HEK293T (cell line): ENCODE measurements at places on chromosomes 2 and 18.

DNA sequence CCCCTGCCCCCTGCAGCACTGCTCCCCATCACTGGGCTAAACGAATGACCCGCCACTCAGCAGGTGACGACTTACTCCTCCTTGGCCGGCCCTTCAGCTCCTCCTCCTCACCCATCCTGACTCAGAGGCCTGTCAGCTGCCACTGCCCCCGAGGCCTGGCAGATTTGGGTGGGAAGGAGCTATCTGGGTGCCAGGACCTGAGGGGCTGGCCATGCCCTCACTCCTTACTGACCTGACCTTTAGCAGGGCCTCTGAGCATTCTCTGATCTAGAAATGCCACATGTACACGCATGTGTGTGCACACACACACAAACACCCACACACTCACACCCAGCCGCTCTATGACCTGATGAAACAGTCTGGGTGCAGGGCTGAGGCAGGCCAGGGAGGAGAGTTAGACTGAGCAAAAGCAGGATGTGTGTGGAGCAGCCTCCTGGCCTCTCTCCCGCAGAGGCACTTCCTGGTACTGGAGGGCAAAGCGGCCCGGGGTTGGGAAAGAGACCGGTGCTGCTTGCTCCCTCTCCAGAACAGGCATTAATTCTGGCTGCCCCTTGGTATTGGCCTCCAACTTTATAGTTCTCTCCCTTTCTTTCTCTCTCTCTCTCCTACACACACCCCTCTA, 68.0 kb downstream of the ZFP36L2 start:
- DNase-seq: no peak

GRCh38 chr2:105797298-105797819, 52.6 kb downstream of the NCK2 start:
- DNase-seq: no peak

GRCh38 chr2:120444691-120445240, 98.8 kb downstream of the INHBB start:
- DNase-seq: no peak

GRCh38 chr2:158917121-158917520, 51.3 kb upstream of the TANC1 start:
- DNase-seq: no peak

GRCh38 chr2:28419443-28420270, 27.0 kb downstream of the FOSL2 start:
- no peak for DNase-seq

DNA sequence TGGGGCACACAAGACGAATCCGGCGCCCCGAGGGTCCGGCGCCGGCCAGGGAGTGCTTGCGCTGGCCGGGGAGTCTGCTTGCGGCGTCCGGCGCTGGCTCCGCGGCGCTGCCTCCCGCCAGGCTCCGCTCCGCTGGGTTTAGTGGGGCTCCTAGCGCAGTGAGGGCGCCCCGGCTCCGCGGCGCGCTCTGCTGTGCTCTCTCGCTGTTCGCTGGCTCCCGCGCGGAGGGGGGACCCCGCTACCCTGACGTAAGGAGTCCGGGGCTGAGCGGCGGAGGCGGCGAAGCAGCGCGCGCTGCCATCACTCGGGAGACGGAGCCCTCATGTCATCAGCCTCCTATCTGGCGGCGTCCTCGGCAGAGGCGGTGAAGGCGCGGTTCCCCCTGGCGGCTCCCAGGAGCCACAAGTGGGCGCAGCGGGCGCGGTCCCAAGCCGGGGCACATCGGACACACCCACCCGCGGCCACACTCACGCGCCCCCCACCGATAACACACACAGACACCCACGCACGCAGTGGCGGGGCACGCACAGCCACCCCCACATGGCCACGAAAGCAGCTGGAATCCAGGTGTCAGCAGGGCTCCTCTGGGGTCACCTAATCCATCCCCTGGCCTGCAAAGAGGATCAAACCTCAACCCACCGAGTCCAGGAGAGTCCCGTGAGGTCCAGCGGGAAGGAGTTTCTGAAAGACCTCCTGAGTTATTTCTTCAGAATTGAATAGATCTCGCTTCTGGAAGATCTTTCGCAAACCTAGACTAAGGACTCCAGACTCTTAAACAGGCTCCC, at the start of gene C1QL2:
Gene C1QL2 (minus strand): TSS at position 189 of the 785 bp plus-strand sequence. CDS start 482 bp downstream, outside the sequence.
- peak; percentile 36 for DNase-seq

DNA sequence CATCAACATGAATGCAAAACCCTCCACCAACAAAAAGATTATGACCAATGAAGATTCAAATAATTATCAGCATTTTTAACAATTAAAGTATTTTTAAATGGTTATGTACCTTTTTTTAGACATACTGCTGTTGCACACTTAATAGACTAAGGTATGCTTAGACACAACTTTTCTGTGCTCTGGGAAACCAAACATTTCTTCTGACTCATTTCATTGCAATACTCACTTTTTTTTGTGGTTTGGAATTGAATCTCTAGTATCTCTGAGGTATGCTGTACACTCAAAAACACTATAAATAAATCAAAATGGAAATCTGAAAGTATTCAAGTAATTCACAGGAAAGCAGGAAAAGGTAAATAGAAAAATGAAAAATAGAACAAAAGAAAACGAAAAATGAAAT, 247.9 kb upstream of the POU3F3 start:
- DNase-seq: no peak

GRCh38 chr2:150485114-150485870, 2.2 kb downstream of the RND3 start:
- peak; percentile 54 for DNase-seq

DNA sequence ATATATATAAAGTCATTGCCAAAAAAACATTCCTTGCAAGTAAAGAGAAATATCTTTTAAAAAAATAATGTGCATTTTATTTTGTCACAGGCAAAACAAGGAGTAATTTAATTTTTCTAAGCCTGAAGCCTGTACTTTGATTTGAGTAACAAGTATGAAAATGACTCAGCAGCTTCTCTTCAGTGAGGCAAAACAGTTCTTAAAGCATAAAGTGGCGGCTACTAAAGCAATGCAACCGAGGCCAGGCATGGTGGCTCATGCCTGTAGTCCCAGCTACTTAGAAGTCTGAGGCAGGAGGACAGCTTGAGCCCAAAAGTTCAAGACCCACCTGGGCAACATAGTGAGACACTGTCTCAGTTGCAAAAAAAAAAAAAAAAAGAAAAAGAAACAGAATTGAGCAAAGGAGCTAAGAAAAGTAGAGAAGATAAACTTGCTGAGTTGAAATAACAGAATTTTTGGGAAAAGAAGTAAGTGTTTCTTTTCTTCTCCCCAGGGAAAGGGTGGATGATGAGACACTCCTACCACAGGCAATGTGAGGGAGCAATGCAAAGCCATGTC, 29.6 kb downstream of the DOK1 start:
- no peak for DNase-seq

DNA sequence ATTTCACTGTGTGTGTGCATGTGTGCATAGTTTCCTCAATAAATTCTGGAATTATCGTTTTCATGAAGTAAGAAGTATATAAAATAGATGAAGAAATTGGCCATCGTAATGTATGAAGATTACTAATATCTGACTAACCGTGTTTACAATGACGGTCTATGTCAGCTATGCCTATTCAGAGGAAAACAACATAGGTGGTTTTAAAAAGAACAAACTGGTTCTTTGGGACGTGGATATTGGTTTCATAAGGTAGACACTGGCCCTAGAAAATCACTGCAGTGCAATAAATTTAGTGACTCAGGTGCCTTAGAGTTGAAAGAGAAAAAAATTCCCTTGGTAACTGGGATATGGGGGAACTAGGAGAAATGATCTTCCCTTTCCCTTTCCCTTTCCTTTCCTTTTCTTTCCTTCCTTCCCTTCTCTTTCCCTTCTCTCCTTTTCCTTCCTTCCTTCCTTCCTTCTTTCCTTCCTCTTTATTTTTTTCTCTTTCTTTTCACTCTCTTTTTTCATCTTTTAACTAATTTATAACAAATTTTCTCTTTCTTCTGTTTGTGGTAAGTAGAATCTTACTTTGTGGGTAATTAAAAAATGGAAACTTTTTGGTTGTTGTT, 36.4 kb downstream of the MAP2 start:
- no peak for DNase-seq

DNA sequence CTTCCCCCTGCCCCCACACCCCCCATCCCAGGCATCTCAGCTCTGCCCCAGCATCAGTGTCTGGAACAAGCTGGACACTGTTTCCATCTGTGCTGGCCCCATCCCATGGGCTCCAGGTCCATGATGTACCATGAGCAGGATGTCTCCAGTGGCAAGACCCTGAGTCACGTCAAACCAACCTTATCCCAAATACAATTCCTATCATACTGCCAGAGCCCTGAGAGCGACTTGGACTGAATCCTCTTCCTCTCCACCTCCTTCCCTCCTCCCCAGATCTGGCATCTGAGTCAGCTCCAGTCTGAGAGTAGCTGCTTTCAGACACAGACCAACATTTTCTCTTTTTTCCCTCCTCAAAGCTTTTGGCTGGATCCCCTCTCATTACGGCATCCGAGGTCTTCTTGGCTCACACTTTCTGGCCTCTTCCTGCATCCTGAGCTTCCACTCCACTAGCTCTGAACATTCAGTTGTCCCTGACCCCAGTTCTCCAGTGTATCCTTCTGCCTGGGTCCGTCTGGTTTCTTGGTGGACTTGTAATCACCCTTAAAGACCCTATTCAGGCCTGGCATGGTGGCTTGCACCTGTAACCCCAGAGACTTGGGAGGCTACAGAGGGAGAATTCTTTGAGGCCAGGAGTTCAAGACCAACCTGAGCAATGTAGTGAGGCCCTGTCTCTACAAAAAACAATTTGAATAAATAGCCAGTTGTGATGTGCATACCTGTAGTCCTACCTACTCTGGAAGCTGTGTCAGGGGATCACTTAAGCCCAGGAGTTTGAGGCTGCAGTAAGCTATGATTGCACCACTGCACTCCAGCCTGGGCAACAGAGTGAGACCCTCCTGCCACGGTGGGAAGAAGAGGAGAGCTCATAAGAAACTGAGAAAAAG, 68.3 kb downstream of the ACKR3 start:
- no peak for DNase-seq

GRCh38 chr18:29821544-29821943, 1221.0 kb downstream of the DSC3 start:
- DNase-seq: no peak

GRCh38 chr2:69689466-69689865, 45.9 kb upstream of the AAK1 start:
- no peak for DNase-seq

GRCh38 chr2:112827009-112827408, 9.6 kb downstream of the IL1B start:
- DNase-seq: no peak

DNA sequence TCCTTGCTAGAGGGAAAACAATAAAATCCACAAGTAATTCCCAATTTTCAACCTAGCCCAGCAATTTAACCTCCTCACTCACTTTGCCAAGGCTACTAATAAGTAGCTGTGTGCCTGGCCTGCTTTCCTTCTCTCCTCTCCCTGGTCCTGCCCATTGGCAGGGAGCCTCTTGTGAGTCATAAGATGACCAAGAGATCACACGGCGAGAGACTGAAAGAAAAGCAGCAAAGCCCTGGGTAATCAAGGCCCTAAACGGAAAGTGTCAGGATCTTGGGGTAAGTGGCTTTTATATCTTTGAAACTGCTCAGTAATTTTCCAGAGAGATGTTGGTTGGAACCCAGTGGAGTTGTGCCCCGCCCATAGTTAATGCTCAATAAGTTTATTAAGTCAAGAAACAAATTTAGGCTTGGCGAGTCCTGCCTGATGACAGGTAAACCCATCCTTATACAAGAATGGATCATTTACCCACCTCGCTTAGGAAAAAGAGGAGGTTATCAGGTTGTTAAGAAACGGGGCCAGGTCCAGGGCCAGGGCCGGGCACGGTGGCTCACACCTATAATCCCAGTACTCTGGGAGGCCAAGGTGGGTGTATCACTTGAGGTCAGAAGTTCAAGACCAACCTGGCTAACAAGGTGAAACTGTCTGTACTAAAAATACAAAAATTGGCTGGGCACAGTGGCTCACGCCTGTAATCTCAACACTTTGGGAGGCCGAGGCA, 10.0 kb upstream of the ADAM17 start:
- DNase-seq: no peak

DNA sequence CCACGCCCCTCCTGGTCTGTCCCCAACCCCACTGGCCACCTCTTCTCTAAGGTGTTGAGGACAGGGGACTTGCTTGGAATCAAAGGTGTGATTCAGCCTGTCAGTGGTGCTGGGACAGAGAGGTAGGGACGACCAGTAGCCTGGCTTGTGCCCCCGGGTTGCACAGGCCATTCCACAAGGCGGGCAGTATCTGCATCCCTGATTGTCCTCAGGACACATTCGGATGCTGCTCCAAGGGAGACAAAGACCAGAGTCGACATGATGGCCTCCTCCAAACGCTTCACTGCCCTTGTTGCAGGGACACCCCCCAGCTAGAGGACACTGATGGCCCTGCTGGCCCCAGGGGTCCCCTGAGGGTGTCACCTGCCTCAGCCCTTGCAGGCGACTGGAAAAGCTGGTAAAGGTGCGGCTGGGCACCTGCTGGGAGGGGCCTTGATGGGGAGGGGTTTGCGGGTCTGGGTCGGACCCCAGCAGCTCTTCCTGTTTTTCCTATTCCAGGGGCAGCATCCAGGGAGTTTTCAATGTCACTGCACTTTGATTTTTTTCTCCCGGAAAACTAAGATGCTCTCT, 98.0 kb downstream of the PTGR3 start:
- DNase-seq: no peak

- DNase-seq: no peak
These were observed 199.9 kb upstream of the FN1 start for GRCh38 chr2:215635788-215636139.

- DNase-seq: no peak
These were observed 9.2 kb upstream of the KYNU start for GRCh38 chr2:142868229-142868762.

DNA sequence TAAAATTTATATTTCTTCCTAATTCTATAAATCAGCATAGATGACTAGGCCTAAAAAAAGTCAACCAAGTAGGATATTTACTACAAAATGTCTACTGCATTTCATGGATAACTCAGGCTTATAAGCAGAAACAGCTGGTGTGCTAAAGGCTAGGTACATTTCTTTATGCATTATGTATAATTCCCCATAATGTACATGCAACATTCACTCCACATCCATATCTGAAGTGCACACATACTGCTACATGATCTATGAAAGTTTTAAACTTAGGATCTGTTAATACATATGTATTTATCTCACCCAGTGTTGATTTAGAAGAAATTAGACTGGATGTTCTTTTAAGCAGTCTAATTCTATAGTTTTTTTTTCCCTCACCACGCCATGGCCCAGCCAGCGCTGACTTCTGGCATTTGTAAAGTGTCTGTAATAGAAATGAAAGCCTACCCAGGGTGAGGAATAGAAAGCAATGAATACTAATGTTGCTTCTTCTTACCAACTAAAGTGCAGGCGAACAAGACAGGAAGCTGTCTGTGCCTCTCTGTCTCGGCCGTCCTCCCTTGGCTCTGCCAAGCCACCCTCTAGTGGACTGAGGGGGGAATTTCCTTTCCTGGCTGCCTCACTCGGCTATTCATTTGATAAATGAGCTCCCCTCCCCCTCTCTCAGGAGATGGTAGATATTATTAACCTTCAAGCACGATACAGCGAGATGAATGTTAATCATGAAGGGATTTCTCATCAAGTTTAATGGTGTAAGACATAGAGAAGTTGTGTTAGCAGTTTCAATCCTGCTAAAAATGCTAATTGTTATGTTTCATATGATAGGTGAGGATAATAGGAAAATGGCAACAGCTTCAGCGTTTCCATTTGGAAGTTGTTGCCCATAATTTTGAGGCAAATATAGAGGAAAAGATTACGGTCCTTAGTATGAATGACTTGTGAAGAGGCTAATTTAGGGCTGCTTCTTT, 384.5 kb downstream of the MTX2 start:
- peak; percentile 73 for DNase-seq
